ENCODE measurements at places on chromosomes 7 and 10.

DNA sequence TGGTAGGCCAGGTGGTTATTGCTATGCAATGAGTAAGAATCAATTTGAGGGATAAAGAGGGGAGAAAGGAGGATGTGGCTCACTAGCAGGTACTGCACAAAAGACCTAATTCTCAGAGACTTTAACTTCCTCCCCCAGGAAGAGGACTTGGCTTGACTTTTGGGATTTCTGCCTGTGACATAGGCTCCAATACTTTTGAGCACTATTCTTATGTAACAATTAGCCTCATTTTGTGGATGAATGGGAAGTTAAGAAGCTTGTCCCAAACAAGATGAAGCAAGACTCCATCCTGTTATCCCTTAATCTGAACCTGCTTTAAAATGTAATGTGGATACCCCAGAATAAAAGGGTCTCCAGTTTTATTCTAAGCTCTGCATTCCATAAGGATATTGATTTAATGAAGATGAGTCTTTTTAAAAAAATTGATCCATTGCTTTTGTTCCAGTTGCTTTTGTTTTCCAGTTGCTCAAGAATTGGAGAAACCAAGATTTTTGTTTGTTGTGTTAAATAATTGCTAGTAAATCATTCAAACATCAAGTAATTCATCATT, 218.5 kb downstream of the SNX13 start:
- DNase-seq = no peak

DNA sequence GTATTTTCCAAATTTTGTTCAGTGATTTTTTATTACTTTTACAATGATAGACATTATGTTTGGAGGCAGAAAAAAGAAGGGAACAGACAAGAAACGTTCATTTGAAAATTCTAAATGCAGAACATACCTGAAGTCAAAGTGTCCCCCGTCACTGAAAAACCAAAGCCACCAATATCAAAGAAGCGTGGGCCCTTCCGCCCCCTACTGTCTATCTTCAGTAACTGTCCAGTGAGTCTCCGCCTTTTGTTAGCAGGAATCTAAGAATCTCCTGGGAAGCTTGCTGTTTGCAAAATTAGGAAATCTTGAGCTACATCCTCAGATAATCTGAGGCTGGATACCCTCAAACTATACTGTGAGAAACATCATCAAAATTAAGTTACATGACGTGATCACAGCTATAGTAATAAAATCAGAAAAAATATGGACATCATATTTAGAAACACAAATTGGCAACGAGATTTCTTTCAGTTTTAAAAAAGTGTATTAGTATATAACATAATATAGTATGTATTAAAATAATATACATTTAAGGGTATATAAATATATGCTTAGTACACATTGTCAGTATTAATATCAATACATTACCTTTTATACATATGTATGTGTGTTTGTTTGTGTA, 169.3 kb upstream of the AKR1E2 start:
- DNase-seq = peak; percentile 67

DNA sequence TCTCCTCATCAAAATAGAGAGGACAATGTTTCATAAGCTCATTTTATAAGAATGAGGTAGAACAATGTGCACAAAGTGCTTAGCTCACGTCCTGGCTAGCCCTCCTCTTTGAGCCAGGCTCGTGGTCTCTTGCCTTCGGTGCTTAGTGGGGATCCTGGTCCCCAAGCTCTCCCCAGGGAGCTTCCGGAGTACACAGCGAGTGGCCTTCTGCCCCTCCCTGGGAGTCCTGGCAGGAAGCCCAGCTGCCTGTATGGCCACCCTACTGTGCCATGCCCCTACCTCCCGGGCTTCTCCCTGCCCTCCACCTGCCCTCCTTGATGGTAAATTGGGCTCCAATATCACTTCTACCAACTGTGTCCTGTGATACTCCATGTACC, 868 bp downstream of the MYO1G start:
- peak; percentile 20 for DNase-seq

DNA sequence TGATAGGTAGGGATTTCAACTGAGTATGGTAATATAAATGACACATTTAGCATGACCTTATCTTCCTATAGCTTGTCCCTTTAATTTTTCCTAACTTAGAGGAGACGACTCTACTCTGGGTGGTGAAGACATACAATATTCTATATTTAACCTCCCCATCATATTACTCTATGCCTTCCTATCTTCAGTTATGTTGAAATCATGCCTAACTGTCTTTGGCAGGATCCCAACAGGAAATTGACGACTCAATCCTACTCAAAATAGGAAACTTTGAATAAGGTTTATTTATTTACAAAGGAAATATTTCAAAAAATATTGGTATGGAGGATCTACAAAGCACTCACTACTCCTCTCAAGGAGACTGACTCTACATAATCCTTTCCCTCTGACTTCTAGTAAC, 24.1 kb upstream of the SEMA3A start:
- DNase-seq = no peak

- DNase-seq = no peak
These were observed 124.6 kb downstream of the AUTS2 start for GRCh38 chr7:69722843-69723242.

DNA sequence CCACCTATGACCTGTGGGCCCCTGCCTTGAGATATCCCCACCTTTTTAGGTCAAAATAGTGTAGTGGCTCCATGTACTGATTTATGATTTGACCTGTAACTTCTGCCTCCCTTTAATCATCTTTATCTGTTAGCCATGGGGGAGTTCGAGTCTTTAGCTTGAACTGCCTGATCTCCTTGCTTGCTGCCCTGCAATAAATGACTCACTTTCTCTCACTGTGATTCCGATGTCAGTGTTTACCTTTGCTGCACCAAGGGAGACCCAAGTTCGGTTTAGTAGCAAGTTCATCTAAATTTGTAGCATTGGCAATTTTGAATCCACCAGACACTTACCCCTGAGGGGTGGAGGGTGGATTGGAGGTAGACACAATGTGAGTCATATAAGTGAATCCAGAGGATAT, 814.6 kb upstream of the AUTS2 start:
- DNase-seq = no peak

DNA sequence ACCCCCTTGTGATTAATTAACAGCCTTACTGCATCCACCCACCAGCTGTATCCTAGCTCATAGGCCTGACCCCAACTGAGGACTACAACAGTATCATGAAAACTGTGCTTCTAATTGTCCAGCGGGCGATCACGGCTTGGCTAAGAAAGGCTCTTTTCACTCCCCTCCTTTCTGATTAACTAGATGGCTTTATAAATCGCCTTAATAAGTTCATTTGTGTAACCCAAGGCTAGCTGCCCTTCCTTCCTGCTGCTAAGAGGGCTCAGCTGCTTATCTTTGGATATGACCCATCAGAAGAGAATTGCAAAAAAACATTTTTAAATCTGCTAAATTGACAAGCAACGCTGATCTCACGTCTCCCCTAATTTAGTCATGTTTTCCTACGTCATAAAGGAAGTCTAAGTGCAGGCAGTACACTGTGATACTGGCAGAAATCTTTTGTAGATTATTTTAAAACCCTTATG, 163.0 kb upstream of the LAMB4 start:
- DNase-seq = no peak

GRCh38 chr7:88318196-88318595, 11.5 kb upstream of the STEAP4 start:
- no peak for DNase-seq

DNA sequence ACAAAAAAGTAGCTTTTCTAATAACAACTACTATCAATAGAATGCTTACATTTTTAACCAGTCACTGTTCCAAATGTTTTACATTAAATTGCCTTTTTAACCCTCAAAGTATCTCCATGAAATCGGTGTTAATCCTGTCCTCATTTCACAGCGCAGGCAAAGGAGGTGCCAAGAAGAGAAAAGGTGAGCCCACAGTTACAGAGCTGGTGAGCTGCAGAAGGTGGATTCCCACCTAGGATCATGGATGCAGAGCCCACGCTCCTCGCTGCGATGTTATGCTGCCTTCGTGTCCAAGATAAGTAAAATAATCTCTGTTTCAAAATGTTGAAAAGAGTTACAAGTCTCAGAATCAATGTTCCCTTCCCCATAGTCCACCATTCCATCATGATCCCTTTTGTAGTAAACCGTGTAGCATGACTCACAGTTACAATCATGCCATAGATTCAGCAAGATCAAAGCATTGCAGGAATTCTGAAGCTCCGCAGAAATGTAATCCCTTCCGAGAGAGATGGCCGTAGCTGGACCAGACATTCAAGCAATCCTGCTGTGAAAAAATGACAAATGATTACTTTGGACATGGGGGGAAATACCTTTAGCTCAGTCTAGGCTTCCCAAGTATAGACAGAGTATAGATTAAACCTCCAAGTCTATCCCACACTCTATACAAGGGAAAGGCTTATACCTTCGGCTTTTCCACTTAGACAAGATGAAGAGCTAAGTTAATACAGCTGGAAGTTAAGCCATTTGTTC, 394.7 kb upstream of the AKR1E2 start:
- no peak for DNase-seq

- DNase-seq = peak; percentile 68
These were observed 24.6 kb upstream of the INMT start for GRCh38 chr7:30727061-30727945.

DNA sequence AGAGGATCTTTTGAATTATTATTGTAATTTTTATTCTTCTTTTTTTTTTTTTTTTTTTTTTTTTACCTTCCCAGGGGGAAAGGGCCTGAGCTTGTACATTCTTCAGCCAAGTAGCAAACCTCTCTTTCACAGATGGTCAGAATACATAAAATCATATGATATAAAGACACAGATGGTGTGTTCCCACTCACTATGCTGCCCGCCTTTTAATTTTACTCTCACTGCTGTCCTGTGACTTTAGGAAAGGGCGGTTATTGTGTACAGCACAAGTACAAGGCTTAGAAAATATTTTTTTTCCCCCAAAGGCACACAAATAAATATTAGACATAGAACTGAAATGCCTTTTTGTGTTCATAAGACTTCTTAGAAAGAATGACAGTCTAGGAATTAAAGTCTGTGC, 213.6 kb downstream of the RPS24 start:
- no peak for DNase-seq

DNA sequence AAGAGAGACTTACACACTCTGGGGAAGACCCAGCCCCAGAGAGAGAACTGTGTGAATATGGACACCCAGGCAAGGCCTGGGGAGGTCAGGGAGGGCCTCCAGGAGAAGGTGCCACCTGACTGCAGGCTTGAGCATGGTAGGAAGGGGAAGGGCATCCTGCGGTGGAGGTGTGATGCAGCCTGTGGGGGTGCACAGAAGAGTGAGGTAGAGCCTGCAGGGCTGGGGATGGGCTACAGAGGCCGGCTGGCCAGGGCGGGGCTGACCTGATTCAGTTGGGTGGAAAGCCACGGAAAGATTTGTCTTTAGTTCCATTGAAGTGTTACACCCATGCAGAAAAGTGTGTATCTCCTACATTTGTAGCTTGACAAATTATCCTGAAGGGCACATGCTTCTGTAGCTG, 47.6 kb downstream of the ZMIZ1 start:
- DNase-seq = peak; percentile 8

DNA sequence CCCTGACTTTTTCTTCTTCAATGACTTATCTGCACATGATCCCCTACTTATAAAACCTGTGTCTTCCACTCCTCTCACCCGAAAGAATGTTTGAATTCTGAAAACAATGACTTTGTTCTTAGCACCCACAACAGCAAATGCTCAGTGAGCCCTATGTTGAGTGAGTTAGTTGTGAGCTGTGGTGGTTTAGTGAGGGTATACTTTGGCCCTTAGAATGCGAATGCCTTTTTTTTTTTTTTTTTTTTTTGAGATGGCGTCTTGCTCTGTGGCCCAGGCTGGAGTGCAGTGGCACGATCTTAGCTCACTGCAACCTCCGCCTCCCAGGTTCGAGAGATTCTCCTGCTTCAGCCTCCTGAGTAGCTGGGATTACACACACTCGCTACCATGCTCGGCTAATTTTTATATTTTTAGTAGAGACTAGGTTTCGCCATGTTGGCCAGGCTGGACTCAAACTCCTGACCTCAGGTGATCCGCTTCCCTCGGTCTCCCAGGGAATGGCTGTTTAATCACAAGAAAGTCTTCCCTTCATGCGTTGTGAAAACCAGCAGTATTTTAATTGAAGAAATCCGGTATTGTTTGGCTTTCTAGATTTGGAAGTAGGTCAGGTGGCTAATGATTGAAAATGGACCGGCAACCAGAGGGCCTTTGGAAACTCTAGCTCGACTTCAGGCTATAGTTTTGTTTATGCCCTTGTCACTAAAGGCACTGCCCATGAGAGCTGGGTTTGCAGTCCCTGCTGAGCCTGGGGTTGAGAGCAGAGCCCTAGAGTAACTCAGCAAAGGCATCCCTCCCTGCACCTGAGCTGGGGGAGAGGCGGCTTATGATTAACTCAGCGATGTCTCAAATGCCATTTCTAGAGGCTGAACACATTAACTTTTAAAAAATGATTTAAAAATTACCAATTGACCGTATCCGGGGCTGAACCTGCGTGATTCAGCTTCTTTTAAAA, 41.3 kb downstream of the CUX1 start:
- DNase-seq = no peak

DNA sequence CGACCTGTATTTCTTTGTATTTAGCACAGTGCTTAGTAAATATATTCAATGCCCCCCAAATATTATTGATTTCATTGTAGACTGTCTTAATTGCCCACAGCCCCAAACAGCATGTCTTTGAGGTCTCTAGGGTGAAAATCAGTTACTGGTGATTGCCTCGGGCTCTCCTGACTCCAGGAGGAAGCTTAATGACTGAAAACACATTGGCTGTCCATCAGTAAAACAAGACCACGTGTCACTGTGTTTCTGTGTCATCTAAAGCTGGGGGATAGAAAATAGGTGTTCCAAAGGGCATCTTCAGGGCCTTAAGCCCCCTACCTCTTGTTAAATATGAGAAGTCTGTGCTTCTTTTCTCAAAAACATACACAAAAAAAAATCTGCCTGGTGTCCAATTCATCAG, 67.9 kb downstream of the CACNA2D1 start:
- DNase-seq = no peak

GRCh38 chr7:136677471-136678365, 190.7 kb upstream of the CHRM2 start:
- DNase-seq = no peak

- DNase-seq = peak; percentile 49
These were observed 3.1 kb downstream of the PALS2 start for GRCh38 chr7:24576171-24577025.

- DNase-seq = no peak
These were observed 298.1 kb downstream of the GFRA1 start for GRCh38 chr10:115974816-115975430.

DNA sequence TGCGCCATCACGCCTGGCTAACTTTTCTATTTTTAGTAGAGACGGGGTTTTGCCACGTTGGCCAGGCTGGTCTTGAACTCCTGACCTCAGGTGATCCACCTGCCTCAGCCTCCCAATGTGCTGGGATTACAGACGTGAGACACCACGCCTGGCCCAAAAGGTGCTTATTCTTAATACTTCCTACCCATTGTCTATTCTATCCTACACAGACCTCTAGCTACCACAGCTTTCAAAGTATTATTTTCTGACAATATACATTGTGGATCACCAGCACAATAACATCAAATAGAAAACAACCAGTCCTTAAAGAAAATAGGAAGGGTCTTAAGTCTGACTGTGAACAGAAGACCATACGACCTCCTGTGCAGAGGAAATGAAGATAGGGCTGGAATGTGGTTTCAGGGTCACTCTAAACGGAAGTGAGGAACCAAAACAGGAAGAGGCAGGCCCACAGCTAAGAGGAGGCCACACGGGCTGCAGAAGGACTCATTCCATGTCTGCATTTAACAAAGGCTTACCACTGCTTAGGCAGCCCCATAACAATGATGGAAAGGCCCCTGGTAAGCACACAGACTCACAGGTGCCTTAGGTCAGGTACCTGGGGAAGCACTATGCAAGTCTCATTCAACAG, 115.2 kb downstream of the ZFAND4 start:
- DNase-seq = peak; percentile 29

Data from CD4-positive, alpha-beta T cell treated with Interleukin-10 for 1 hour (primary cell).